ENCODE measurements at places on chromosomes 1 and 21. TPM values are rescaled to one million over a fixed set of nuclear protein-coding genes. Genes with fewer than 3 reads are reported as not detected.
A peak's percentile ranks its signal among the peaks of the same experiment; 100 is the strongest.

The SPRR2G gene
- not detected for total RNA-seq

The SH2D5 gene
- total RNA-seq = 3.8 TPM

The SDCCAG8 gene
- 67.3 TPM for total RNA-seq

The CEP170 gene
- total RNA-seq = 133 TPM

The HSPB7 gene
- total RNA-seq = not detected

The PBX1 gene
- 21.8 TPM for total RNA-seq

The SLC22A15 gene
- 5.0 TPM for total RNA-seq

The NBPF9 gene
- total RNA-seq = 31.1 TPM

The FABP3 gene
- total RNA-seq = not detected

The VANGL2 gene
- 2.3 TPM for total RNA-seq

DNA sequence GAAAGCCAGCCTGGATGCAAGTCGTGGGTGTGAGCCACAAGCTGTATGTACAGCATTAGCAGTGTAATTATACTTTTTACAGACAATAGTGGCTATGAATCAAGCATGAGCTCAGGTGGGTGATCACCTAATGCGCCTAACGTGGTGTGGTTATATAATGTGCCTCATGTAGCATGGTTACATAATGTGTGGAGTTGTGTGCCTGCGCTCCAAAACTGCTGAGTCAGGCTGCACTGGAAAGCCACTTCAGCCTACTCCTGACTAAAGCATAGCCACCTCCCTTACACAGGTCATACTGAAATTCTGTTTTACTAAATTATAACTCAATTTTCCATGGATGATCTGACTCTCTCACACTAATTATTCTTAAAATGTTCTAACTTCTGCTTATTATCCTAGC lies 69.8 kb downstream of the KCNT2 start:
- H3K4me1 ChIP-seq = no peaks in the 10 kb centered on the region
- no peak overlapping the region for H3K4me3 ChIP-seq
- DNase-seq = no peak
- H3K27ac ChIP-seq = no peak overlapping the region

- no peak overlapping the region for H3K27ac ChIP-seq
- H3K4me3 ChIP-seq = no peak overlapping the region
- H3K36me3 ChIP-seq = peaks cover 27% of the 10 kb centered on the region
- H3K4me1 ChIP-seq = peaks cover 8% of the 10 kb centered on the region
- no peaks in the 10 kb centered on the region for H3K27me3 ChIP-seq
Measured at GRCh38 chr21:46454634-46455390, 3.9 kb upstream of the DIP2A start.

DNA sequence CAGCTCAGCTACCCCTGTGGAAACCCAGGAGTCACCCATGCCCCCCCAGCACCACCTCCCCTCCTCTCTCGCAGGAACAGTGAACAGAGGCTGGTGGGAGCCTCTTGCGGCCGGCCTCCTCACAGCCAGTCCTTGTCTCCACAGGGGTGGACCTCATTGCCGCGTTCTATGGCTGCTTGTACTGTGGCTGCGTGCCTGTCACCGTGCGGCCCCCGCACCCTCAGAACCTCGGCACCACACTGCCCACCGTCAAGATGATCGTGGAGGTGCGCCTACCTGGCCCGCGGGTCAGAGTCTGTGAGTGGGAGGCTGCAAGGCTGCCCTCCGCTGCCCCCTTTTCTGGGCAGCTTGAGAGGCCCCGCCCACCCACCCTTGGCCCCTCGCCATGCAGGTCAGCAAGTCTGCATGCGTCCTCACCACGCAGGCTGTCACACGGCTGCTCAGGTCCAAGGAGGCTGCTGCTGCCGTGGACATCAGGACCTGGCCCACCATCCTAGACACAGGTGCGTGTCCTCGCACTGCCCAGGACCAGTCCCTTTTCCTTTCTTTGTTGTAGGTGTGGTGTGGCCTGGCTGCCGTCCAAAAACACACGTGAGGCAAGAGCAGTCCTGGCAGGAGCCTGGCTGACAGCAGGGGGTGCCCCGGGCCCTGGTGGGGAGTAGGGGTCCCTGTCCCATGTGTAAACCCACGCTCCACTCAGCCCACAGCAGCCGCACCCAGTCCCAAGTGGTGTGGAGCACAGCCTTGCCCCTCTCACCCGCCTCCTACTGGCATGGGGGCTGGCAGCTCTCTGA lies 50.3 kb downstream of the S100B start:
- no peak overlapping the region for H3K27ac ChIP-seq
- H3K4me3 ChIP-seq = no peak overlapping the region
- no peak for DNase-seq
- H3K36me3 ChIP-seq = peaks cover 11% of the 10 kb centered on the region
- no peaks in the 10 kb centered on the region for H3K4me1 ChIP-seq
- H3K27me3 ChIP-seq = no peaks in the 10 kb centered on the region

- H3K4me3 ChIP-seq = no peak overlapping the region
- no peak overlapping the region for H3K27ac ChIP-seq
- H3K27me3 ChIP-seq = peaks cover 67% of the 10 kb centered on the region
- DNase-seq = no peak
- H3K4me1 ChIP-seq = no peaks in the 10 kb centered on the region
Measured at GRCh38 chr1:17819129-17819802, 64.1 kb downstream of the ACTL8 start.

- no peaks in the 10 kb centered on the region for H3K36me3 ChIP-seq
- no peaks in the 10 kb centered on the region for H3K27me3 ChIP-seq
- no peak overlapping the region for H3K4me3 ChIP-seq
- no peak for DNase-seq
- no peaks in the 10 kb centered on the region for H3K4me1 ChIP-seq
Measured at GRCh38 chr1:10253755-10254154, 43.4 kb downstream of the KIF1B start.

DNA sequence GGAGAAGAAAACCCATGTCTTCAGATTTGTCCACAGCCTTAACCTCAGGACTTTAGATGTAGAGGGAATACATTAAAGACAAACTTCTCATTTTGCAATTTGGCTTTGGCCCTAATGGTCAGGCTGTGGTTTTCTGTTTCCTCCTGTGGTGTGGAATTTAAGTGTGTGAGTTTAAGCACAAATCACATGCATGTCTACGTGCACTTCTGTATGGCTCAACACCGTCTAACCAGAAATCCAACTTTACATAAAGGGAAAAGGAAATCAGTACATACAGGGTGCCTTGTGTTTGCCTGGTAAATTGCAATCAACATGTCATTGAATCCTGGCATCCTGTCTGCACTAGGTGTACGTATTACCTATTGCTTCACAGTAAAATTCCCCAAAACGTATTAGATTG lies 1.2 kb upstream of the ZNF124 start:
- no peaks in the 10 kb centered on the region for H3K27me3 ChIP-seq
- no peak for DNase-seq
- H3K4me1 ChIP-seq = no peaks in the 10 kb centered on the region
- no peak overlapping the region for H3K27ac ChIP-seq

DNA sequence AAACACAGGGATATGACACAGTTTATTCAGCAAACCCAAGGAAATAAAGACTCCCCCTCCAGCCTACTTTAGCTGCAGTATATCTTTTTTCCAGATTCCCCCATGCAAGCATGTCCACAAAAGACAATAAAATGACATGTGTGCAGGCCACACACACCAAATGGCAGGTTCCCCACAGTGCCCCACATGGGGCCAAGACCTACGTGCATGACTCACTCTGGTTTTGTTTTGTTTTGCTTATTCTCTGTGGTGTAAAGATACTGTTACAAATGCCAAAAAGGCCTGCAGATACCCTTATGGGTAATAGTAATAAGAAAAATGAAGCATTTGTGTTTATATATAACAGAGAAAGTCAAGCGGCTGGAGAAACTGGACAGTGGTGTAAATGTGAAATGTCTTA lies 71.6 kb downstream of the RD3 start:
- no peak for DNase-seq
- no peaks in the 10 kb centered on the region for H3K27me3 ChIP-seq
- peaks cover 28% of the 10 kb centered on the region for H3K4me1 ChIP-seq
- peaks cover 13% of the 10 kb centered on the region for H3K36me3 ChIP-seq

GRCh38 chr21:33543505-33544129 lies 779 bp downstream of the SON start:
- no peaks in the 10 kb centered on the region for H3K27me3 ChIP-seq
- DNase-seq = peak; percentile 75
- H3K27ac ChIP-seq = peak overlapping the region; percentile 93
- H3K36me3 ChIP-seq = peaks cover 83% of the 10 kb centered on the region
- no peaks in the 10 kb centered on the region for H3K4me1 ChIP-seq

GRCh38 chr1:92515796-92516201 lies 29.1 kb upstream of the GFI1 start:
- H3K36me3 ChIP-seq = no peaks in the 10 kb centered on the region
- no peak overlapping the region for H3K27ac ChIP-seq
- no peaks in the 10 kb centered on the region for H3K27me3 ChIP-seq
- DNase-seq = no peak
- no peaks in the 10 kb centered on the region for H3K4me1 ChIP-seq

- H3K4me1 ChIP-seq = peaks cover 13% of the 10 kb centered on the region
- H3K36me3 ChIP-seq = no peaks in the 10 kb centered on the region
- H3K27ac ChIP-seq = peak overlapping the region; percentile 19
- no peak overlapping the region for H3K4me3 ChIP-seq
- DNase-seq = peak; percentile 49
Measured at GRCh38 chr1:32724678-32725614, 22.4 kb upstream of the SYNC start.

DNA sequence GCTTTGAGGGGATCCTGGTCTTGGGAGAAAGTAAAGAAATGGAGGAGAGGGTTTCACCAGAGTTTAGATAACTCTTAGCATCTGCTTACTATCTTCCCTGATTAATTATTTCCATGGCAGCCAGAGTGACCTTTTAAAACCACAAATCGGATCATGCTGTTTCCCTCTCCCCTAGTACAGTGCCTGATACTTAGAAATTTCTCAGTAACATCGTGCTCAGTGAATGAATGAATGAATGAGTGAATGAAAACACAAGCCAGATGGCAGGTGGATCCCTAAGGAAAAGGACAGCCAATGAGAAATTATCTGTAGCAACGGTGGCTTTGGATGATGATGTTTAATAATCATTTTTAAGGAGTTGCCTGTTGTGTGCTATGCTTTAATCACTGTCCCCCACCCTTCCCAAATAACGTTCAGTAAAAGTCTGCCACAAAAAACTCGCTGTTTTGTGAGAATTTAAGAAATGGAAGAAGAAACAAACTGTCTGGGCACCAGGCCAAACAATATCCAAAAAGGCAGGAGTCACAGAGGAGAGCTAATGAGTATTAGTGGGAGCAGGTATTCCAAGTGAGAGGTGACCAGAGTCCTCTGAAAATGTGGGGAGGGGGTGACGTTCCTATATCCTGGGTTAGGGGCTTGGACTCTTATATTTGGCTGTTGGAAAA lies 737 bp upstream of the SMAP2 start:
- H3K27me3 ChIP-seq = peaks cover 17% of the 10 kb centered on the region
- DNase-seq = no peak
- no peak overlapping the region for H3K27ac ChIP-seq
- H3K36me3 ChIP-seq = peaks cover 20% of the 10 kb centered on the region
- H3K4me1 ChIP-seq = peaks cover 29% of the 10 kb centered on the region

GRCh38 chr1:110542725-110543124 lies 23.8 kb upstream of the KCNA10 start:
- DNase-seq = peak; percentile 16
- H3K36me3 ChIP-seq = no peaks in the 10 kb centered on the region
- H3K4me3 ChIP-seq = no peak overlapping the region
- no peak overlapping the region for H3K27ac ChIP-seq
- no peaks in the 10 kb centered on the region for H3K4me1 ChIP-seq

- H3K27ac ChIP-seq = no peak overlapping the region
- H3K36me3 ChIP-seq = no peaks in the 10 kb centered on the region
- no peaks in the 10 kb centered on the region for H3K4me1 ChIP-seq
- no peak for DNase-seq
- H3K27me3 ChIP-seq = peaks cover 59% of the 10 kb centered on the region
Measured at GRCh38 chr1:38197312-38198061, 150.9 kb upstream of the POU3F1 start.

DNA sequence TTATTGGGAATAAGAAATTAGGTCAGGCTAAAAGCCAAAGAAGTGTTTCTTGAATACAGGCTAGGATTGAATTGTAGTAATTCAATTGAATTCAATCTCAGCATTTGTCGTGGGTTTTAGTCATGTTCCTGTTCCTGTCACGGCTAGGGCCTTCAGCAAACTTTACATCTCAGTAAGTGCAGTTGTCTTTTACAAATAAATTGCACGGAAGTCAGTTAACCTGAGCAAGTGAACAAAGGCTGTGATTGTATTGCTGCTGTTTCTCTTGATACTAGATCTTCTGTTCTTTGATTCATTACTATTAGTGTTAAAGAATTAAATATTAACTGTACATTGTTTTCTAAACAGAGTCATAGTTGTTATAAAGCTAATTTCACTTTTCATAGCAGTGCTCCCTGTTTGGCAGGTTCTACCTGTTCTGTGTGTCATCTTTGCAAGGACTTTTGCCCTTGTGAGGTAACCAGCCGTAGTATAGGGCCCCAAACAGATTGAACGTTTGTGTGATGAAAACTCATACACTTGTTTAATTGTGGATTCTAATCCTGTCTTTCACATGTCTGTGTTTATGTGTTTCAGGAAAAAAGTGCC lies 164.4 kb downstream of the EDEM3 start:
- H3K4me1 ChIP-seq = peaks cover 82% of the 10 kb centered on the region
- H3K4me3 ChIP-seq = peak overlapping the region; percentile 54
- DNase-seq = peak; percentile 88

- no peak overlapping the region for H3K4me3 ChIP-seq
- H3K36me3 ChIP-seq = no peaks in the 10 kb centered on the region
- H3K27me3 ChIP-seq = no peaks in the 10 kb centered on the region
- no peaks in the 10 kb centered on the region for H3K4me1 ChIP-seq
- no peak overlapping the region for H3K27ac ChIP-seq
- DNase-seq = no peak
Measured at GRCh38 chr1:245520611-245521010, 365.8 kb downstream of the KIF26B start.

- no peak overlapping the region for H3K27ac ChIP-seq
- no peak overlapping the region for H3K4me3 ChIP-seq
- H3K4me1 ChIP-seq = no peaks in the 10 kb centered on the region
- no peaks in the 10 kb centered on the region for H3K36me3 ChIP-seq
- H3K27me3 ChIP-seq = no peaks in the 10 kb centered on the region
Measured at GRCh38 chr21:43374228-43374885, 52.6 kb downstream of the SIK1 start.

DNA sequence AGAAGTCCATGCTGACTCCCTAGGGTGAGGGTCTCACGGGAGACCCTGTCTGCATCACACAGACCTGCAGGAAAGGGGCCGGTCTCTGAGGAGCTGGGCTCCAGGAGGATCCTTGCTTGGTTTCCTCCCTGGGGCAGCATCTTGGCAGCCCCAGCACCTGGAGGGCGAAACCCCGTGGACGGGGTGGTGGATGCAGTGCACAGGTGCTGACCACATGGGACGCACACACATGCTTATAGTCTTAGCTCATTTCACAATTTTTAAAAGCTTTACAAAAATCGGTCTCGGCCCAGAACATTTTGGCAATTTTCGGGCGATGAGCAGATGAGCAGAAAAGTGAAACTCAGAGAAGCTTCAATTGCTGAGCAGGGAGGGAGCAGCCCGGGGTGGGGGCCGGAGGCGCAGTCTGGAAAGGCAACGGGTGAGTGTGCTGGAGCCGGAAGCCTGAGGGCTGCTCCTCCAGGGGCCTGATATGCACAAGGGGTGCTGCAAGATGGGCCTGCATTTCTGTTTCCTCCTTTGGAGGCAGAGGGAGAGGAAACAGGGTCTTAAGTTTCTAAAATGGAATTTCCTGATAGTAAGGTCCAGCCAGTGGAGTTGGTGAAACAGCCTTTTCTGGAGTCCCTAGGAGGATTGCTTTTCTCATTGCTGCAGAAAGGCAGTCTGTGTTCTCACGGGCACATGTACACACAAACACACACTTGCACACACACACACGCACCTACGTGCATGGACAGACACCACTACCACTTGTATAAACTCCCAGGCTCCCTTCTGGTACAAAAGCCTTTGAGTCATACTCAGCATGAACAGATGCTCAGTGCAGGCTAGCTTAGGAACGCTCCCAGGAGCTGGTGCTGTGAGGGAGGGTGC lies 60.6 kb downstream of the SCCPDH start:
- H3K4me1 ChIP-seq = no peaks in the 10 kb centered on the region
- H3K27ac ChIP-seq = no peak overlapping the region
- H3K27me3 ChIP-seq = peaks cover 13% of the 10 kb centered on the region
- peaks cover 25% of the 10 kb centered on the region for H3K36me3 ChIP-seq
- DNase-seq = no peak
